ENCODE measurements at places on chromosomes 1 and 21. TPM values are rescaled to one million over a fixed set of nuclear protein-coding genes. Genes with fewer than 3 reads are reported as not detected.
A peak's percentile ranks its signal among the peaks of the same experiment; 100 is the strongest.

- no peak for DNase-seq
- no peak overlapping the region for H3K4me3 ChIP-seq
- peaks cover 28% of the 10 kb centered on the region for H3K4me1 ChIP-seq
- no peaks in the 10 kb centered on the region for H3K27me3 ChIP-seq
- H3K36me3 ChIP-seq: no peaks in the 10 kb centered on the region
- no peak overlapping the region for H3K27ac ChIP-seq
These were observed 37.2 kb downstream of the PTPN14 start for GRCh38 chr1:214514032-214514818.

DNA sequence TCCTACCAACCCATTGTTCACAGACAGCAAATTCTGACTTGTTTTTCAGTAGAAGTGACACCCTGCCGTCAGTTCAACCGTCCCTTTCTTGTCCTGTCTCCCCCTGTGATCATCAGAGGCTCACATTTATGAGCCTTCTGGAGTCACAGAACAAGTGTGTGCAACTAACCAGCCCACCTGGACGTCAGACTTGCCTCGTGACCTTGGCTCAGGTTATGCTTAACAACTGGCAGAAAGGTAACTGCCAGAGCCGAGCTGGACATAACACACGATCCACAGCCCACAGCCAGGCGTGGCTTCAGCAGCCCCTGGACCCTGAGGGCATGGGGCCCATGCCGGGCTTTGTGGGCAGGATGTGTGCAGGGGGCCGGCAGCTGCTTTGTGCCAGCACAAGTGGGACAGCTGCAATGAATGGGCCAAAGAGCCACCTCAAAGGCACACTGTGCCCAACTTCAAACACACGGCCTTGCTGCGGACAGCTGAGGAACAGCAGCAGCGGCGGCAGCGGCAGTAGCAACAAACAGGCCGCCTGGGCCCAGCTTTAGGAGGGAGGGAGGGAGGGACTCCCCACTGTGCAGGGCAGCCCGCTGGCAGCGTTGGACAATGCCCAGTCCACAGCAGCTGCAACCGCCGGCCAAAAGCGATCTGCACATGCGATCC is 103.9 kb downstream of the ZBTB18 start:
- H3K27me3 ChIP-seq: no peaks in the 10 kb centered on the region
- H3K27ac ChIP-seq: no peak overlapping the region
- H3K36me3 ChIP-seq: no peaks in the 10 kb centered on the region
- no peak for DNase-seq

GRCh38 chr21:41861987-41862386 is 17.2 kb downstream of the PRDM15 start:
- H3K27me3 ChIP-seq: no peaks in the 10 kb centered on the region
- H3K4me1 ChIP-seq: peaks cover 34% of the 10 kb centered on the region
- H3K4me3 ChIP-seq: no peak overlapping the region

DNA sequence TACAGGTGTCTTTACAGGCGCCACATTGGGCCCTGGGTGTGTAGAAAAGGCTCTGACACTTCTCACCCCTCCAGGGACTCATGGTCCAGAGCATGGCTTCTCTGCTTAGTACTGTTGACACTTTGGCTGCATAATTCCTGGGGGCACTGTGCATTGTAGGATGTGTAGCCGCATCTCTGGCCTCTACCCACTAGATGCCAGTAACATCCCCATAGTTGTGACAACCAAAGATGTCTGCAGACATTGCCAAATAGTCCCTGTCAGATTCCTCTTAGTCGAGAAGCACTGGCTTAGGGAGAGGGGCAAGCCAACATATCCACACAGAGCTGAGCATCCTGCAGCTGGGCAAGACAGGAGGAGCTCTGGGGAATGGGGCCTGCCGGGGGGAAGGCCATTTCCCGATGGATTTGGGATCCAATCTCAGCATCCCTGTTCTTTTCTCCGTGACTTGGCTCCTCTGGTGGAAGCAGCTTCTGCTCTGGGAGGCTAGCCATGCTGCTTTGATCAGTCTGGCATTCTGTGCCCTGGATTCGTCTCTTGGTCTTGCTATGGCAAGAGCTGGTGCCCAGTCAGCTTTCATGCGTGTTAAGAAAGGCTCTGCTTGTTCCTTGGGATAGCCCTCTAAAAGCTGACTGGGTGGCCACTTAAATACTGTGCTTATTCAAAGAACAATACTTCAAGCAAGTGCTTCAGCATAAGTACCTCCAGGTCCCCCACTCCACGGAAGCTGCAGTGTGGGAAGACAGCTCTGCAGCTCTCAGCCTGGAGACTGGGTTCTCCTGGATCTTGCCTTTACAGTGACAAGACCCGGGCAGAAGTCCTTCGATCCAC is 38.3 kb upstream of the SCMH1 start:
- no peak overlapping the region for H3K4me3 ChIP-seq
- DNase-seq: no peak
- peaks cover 32% of the 10 kb centered on the region for H3K27me3 ChIP-seq
- no peaks in the 10 kb centered on the region for H3K4me1 ChIP-seq

DNA sequence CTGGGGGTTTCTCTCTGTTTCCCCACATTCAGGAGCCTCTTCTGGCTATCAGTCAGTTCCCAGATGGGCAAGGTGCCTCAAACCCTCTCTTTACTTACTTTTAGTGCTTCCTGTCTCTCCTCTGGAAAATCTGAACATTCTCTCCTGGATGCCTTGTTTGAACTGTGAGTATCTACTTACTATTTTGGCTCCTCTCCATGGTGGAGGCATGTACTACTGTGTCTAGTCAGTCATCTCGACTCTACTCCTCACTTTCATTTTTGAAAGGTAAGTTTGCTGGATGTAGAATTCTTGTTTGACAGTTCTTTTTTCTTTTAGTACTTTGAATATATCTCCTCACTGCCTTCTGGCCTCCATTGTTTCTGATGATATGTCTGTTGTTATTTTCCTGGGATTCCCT is 70.9 kb upstream of the FAM78B start:
- H3K27ac ChIP-seq: no peak overlapping the region
- no peak for DNase-seq
- H3K27me3 ChIP-seq: no peaks in the 10 kb centered on the region
- H3K4me3 ChIP-seq: no peak overlapping the region

GRCh38 chr1:93219443-93219842 is 38.9 kb downstream of the CCDC18 start:
- H3K27ac ChIP-seq: peak overlapping the region; percentile 64
- H3K4me3 ChIP-seq: peak overlapping the region; percentile 52
- peak; percentile 3 for DNase-seq
- peaks cover 21% of the 10 kb centered on the region for H3K4me1 ChIP-seq

DNA sequence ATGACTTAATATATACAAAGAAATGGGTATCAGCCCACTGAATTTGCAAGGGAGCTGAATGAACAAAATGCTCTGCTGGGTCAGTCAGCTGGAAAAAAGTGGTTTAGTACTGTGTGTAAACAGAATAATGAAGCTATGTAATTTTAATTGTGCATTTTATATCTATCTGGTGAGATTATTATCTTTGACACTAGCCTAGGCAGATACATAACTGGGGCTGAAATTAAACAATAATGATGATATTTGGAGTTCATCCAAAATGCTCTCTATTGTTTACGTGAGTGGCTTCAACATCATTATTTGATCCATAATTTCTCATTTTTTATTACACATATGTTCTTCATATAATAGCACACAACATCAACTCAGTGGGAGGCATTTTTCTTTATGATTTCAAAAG is 208.5 kb upstream of the SNX7 start:
- H3K4me3 ChIP-seq: no peak overlapping the region
- no peaks in the 10 kb centered on the region for H3K27me3 ChIP-seq
- no peak for DNase-seq
- H3K36me3 ChIP-seq: no peaks in the 10 kb centered on the region

DNA sequence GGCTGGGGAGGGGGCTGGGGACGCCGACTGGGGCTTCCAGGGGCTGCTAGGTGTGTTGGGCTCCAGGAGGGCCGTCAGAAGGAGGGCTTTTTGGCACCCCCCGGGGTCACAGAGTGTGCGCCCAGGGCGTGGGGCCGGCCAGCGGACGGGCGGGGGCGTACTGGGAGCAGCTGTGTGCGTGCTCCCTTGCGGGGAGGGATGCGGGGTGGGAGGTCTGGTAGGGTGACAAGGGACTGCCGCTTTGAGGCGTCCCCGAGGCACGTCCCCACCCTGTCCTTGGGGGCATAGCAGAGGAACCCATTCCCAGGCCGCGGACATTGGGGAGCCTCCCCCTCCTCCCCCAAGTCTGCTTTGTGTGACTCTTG is 1.1 kb downstream of the FOXO6 start:
- peaks cover 45% of the 10 kb centered on the region for H3K27me3 ChIP-seq
- DNase-seq: no peak
- peaks cover 29% of the 10 kb centered on the region for H3K4me1 ChIP-seq
- no peak overlapping the region for H3K27ac ChIP-seq
- H3K36me3 ChIP-seq: no peaks in the 10 kb centered on the region
- H3K4me3 ChIP-seq: peak overlapping the region; percentile 61

- peaks cover 9% of the 10 kb centered on the region for H3K36me3 ChIP-seq
- no peaks in the 10 kb centered on the region for H3K27me3 ChIP-seq
- DNase-seq: no peak
- peak overlapping the region; percentile 20 for H3K27ac ChIP-seq
- H3K4me3 ChIP-seq: no peak overlapping the region
These were observed 12.4 kb downstream of the ELK4 start for GRCh38 chr1:205619376-205619775.

GRCh38 chr21:34606051-34606450 is 8.9 kb downstream of the RCAN1 start:
- no peak for DNase-seq
- no peaks in the 10 kb centered on the region for H3K27me3 ChIP-seq
- no peaks in the 10 kb centered on the region for H3K36me3 ChIP-seq
- no peak overlapping the region for H3K4me3 ChIP-seq
- H3K4me1 ChIP-seq: no peaks in the 10 kb centered on the region
- no peak overlapping the region for H3K27ac ChIP-seq

DNA sequence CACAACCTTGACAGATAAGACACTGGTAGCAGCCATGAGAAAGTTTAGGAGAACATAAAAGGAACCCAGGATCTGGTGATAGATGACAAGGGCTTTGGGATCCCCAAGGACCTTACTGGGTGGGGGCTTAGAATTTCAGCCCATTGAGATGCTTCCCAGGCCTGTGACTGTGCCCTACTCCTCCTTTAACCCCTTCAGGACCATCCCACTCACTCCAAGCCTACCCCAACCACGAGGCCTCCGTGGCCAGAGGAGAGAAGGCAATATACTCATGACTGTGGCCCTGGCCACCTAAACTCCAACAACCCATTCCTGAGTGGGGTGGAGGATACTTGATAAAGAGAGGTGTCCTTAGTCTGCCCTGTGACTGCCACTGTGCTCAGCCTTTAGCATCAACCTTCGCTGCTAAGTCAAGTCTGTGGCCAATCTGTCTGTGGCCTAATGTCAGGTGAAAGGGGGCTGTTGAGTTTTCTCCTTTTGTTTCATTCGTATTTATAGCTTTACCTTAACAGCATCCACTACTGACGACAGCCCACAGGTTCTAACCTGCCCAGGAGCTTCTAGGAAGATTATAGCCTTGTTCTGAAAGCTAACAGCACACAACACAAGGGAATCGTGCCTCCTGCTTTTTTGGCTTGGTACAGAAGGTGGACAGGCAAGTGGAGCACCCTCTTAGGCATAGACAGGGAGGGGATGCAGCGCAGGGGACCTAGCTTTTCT is 16.9 kb upstream of the BCAR3 start:
- no peak overlapping the region for H3K4me3 ChIP-seq
- H3K27me3 ChIP-seq: peaks cover 8% of the 10 kb centered on the region
- H3K4me1 ChIP-seq: peaks cover 8% of the 10 kb centered on the region
- DNase-seq: no peak
- no peak overlapping the region for H3K27ac ChIP-seq

GRCh38 chr1:243917863-243918565 is 68.0 kb upstream of the AKT3 start:
- peak overlapping the region; percentile 89 for H3K4me3 ChIP-seq
- peaks cover 69% of the 10 kb centered on the region for H3K27me3 ChIP-seq
- peaks cover 3% of the 10 kb centered on the region for H3K36me3 ChIP-seq
- H3K27ac ChIP-seq: no peak overlapping the region
- DNase-seq: no peak
- H3K4me1 ChIP-seq: peaks cover 23% of the 10 kb centered on the region

GRCh38 chr1:22450351-22451021 is 1.2 kb upstream of the ZBTB40 start:
- H3K4me3 ChIP-seq: peak overlapping the region; percentile 69
- peak overlapping the region; percentile 85 for H3K27ac ChIP-seq
- peak; percentile 4 for DNase-seq
- no peaks in the 10 kb centered on the region for H3K27me3 ChIP-seq
- H3K4me1 ChIP-seq: peaks cover 29% of the 10 kb centered on the region

- no peaks in the 10 kb centered on the region for H3K27me3 ChIP-seq
- peak; percentile 53 for DNase-seq
- no peak overlapping the region for H3K27ac ChIP-seq
These were observed 105.9 kb upstream of the C21orf91 start for GRCh38 chr21:17925000-17925610.

- peaks cover 5% of the 10 kb centered on the region for H3K36me3 ChIP-seq
- no peak for DNase-seq
- no peak overlapping the region for H3K4me3 ChIP-seq
- H3K4me1 ChIP-seq: peaks cover 30% of the 10 kb centered on the region
- H3K27ac ChIP-seq: no peak overlapping the region
These were observed 11.0 kb downstream of the KCNC4 start for GRCh38 chr1:110221119-110221518.

GRCh38 chr21:44603109-44603875 is 2.9 kb downstream of the KRTAP10-7 start:
- peaks cover 2% of the 10 kb centered on the region for H3K36me3 ChIP-seq
- DNase-seq: no peak
- H3K4me1 ChIP-seq: no peaks in the 10 kb centered on the region
- H3K27ac ChIP-seq: no peak overlapping the region
- H3K4me3 ChIP-seq: no peak overlapping the region

DNA sequence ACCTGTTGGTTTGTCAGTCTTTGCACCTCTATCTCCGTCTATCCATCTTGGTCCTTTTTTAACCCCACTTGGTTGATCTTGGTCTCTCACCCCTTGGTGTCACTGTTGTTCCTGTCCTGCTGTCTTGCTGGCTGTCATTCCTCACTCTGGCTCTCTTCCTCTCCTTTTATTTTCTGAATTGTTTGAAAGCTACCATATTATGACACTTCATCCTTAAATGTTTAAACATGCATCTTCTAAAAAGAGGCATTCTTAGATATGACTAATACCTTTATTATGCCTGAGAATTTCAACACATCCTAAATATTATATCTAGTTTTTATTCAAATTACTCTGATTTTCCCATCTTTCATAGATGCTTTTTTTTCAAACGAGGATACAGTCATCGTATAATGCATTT is 37.0 kb downstream of the BACH1 start:
- DNase-seq: no peak
- no peak overlapping the region for H3K4me3 ChIP-seq
- H3K4me1 ChIP-seq: peaks cover 34% of the 10 kb centered on the region
- H3K27ac ChIP-seq: peak overlapping the region; percentile 9

The HFM1 gene
- total RNA-seq: not detected

The MCOLN2 gene
- 57.6 TPM for total RNA-seq

The PGBD2 gene
- 6.1 TPM for total RNA-seq

The PTAFR gene
- 0.46 TPM for total RNA-seq

The MFSD2A gene
- 9.5 TPM for total RNA-seq

The RPE65 gene
- total RNA-seq: not detected

The ATP5IF1 gene
- 163 TPM for total RNA-seq

The RPTN gene
- not detected for total RNA-seq

The LENEP gene
- 0.65 TPM for total RNA-seq
